CD4-positive, alpha-beta T cell treated with Interferon gamma for 1 hour (primary cell): ENCODE measurements at places on chromosomes 11 and 22.

- no peak for DNase-seq
Measured at GRCh38 chr11:34620820-34621792, at the start of gene EHF. TSS of gene EHF (plus strand) at chr11:34621093. CDS start at chr11:34642631, 21,538 bp downstream.

- no peak for DNase-seq
Measured at GRCh38 chr11:9090488-9091043, 833 bp downstream of the SCUBE2 start.

- DNase-seq: no peak
Measured at GRCh38 chr22:46746192-46746591, 8.1 kb upstream of the CERK start.

DNA sequence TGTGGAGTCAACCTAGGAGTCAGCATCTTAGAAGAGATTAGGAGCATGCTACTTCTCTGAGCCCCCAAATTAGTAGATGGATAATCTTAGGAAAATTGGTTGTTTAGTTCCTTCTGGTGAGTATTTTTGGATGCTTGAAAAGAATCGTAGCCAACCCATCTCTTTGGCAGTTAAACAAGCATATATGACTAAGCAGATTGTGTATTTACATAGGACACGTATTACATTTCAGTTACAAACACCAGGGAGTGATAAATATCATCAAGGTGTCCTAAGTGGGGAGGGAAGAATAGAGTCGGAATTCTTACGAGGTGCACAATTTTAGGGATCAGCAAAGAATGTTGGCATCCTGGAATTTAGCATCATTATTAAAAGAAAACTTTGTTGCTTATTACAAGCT lies 13.5 kb downstream of the PLET1 start:
- DNase-seq: no peak

GRCh38 chr11:127643268-127644058 lies 642.9 kb upstream of the KIRREL3 start:
- no peak for DNase-seq

GRCh38 chr11:57493507-57494503 lies 21.7 kb downstream of the SLC43A1 start:
- peak; percentile 63 for DNase-seq

GRCh38 chr22:39518144-39518786 lies 2.1 kb upstream of the ATF4 start:
- DNase-seq: no peak

DNA sequence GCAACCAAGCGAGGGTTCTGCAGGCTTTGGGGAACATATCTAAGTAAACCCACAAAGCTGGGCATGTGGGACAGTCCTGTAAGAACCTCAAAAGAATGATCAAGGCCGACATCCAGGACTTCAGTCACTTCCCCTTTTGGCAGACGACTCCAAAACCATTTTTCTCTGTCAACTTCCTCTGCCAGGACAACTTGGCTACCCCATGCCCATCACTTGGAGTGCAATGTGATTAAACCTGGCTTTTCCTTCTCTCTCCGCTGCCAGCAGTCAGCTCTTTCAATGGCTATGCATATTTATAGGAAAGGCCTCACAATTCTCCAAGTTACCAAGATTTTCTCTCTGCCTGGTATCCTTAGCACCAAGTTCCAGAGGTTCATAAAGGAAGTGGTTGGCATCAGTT lies 78.9 kb downstream of the C11orf58 start:
- no peak for DNase-seq

DNA sequence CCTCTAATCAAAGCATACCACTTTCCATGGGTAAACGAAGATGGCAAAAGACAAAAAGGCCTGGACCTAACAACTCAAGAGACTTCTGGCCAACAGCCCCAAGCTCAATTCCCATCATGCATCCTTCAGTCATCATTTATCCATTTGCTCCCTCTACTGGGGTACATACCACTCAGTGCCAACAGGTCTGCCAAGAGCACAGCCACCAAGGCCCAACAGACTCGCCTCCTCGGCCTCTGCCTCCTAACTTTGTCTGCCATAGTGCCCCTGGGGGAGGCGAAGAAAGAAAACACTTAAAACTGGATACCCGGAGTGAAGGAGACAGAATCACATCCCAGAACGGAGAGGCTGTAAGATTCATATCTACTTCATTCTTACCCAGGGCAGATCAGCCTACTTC lies 1.1 kb downstream of the HYOU1 start:
- DNase-seq: no peak

DNA sequence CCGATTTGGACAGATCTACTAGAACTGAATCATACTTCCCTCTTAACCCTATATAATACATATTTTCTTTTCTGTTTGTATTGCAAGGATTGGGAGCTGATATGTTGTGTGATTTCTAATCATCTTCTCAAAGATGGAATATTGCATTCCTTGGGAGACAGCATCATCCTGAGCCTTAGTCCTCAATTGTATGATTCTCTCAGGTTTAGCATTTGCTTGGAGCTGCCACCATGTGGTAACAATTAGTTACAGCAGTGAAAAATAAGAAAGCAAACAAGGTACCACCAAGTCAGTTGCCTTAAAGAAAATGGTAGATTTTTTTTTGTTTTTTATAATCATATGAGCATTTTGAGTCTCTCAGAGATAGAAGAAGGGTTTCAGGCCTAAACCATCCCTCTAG lies 11.9 kb downstream of the SNX19 start:
- DNase-seq: no peak

GRCh38 chr22:48268771-48269552 lies 1506.5 kb downstream of the TBC1D22A start:
- no peak for DNase-seq
